HL-60 (cell line): ENCODE measurements at places on chromosomes 1 and 21.

- DNase-seq = no peak
Measured at GRCh38 chr1:234533975-234534876, 55.2 kb upstream of the TARBP1 start.

- DNase-seq = no peak
Measured at GRCh38 chr1:11417162-11417561, 61.8 kb upstream of the DISP3 start.

GRCh38 chr1:54007613-54008012 is 10.4 kb downstream of the LDLRAD1 start:
- no peak for DNase-seq

GRCh38 chr1:28921286-28921869 is 7.0 kb downstream of the EPB41 start:
- no peak for DNase-seq

DNA sequence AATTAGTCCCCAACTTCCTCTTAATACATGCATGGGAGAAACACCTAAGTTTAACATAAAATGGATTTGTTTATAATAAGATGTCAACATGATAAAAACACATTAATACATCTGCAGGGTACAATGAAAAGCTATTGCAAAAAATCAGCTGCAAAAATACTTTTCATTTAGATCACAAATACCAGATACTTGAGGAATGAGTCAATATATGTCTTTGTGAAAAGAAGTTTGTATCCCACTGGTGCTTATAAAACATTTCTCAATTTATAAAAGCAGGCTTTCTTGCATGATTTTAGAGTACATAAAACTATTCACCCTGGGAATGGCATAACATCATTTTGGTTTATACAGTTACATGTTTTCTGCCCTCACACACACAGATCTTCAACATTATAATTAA is 18.6 kb upstream of the PRKAA2 start:
- no peak for DNase-seq

GRCh38 chr1:118118469-118118868 is 66.6 kb downstream of the SPAG17 start:
- DNase-seq = no peak

GRCh38 chr1:114755006-114755931 is 2.5 kb downstream of the CSDE1 start:
- DNase-seq = peak; percentile 47

- no peak for DNase-seq
Measured at GRCh38 chr1:190453550-190453949, 24.1 kb downstream of the BRINP3 start.

DNA sequence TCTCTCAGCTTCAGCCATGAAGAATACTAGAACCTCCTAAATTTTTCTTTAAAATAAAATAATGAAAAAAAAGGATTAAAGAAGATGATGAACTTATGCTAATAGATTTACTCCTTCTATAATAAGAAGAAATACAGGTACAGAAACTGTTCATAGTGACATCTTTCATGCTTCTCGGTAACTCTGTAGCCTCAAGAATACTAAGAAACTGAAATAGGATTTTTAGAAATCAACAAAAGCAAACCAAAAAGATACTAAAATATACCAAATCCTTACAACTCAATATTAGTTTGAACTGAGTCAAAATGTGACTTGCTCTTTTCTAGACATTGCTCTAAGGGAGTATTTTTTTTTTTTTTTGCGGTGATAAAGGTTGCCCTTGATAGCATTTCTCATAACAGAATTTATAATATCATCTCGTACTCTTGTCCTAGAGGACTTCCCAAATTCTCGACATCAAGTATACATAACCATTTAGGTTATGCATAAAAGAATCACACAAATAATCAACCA is 42.8 kb downstream of the ZZZ3 start:
- DNase-seq = no peak
